ENCODE measurements at places on chromosomes 7 and 10. TPM values are rescaled to one million over a fixed set of nuclear protein-coding genes. Genes with fewer than 3 reads are reported as not detected.

IDI2 gene
- polyA plus RNA-seq = not detected

CTAGE4 gene
- 0.98 TPM for polyA plus RNA-seq

ACSL5 gene
- polyA plus RNA-seq = 1.0 TPM

CD36 gene
- 0.34 TPM for polyA plus RNA-seq

NRAP gene
- not detected for polyA plus RNA-seq

PAX4 gene
- not detected for polyA plus RNA-seq

BICC1 gene
- 32.1 TPM for polyA plus RNA-seq

GDF10 gene
- not detected for polyA plus RNA-seq

EGR2 gene
- 1.9 TPM for polyA plus RNA-seq

PLCE1 gene
- polyA plus RNA-seq = 3.7 TPM

DNA sequence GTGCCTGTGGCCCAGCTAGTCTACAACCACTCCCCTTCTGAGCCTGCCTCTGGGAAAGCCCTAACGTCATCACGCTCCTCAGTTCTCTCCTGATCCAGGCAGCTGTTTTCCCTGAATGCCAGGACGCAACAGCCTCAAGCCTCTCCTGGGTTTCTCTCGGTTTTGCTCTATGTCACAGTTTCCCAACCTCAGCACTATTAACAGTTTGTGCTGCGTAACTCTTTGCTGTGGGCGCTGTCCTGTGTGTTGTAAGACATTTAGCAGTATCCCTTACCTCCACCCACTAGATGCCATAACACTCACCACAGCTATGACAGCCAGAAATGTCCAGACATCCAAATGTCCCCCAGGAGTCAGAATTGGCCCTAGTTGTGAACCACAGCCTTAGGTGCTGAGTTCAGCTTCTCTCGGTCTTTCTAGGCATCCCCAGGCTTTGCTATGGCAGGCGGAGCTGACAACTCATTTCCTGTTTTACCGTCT, 226.3 kb upstream of the NPVF start:
- no peak for DNase-seq

DNA sequence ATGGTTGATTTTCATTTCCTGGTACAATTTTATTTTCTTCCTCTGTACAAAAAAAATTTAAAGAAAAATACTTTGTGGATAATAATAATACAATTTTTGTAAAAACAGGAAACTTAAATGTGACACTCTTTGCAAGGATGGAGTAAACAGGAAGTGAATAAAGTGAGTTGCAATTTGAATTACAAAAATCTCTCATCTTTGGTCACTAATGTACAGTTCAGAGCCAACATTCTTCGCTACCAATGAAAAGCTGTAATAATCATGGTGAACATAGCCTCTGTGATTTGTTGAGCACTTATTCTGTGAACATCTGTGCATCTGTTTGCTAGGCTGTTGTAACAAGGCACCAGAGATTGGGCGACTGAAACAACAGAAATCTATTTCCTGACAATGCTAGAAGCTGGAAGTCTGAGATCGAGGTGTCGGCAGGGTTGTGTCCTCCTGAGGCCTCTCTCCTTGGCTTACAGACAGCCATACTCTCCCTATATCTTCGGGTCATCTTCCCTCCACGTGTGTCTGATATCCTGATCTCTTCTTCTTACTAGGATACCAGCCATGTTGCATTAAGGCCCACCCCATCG, 295.3 kb upstream of the KLF6 start:
- DNase-seq = no peak

- DNase-seq = no peak
Observed at GRCh38 chr10:5645944-5646617, 20.3 kb downstream of the ASB13 start.

DNA sequence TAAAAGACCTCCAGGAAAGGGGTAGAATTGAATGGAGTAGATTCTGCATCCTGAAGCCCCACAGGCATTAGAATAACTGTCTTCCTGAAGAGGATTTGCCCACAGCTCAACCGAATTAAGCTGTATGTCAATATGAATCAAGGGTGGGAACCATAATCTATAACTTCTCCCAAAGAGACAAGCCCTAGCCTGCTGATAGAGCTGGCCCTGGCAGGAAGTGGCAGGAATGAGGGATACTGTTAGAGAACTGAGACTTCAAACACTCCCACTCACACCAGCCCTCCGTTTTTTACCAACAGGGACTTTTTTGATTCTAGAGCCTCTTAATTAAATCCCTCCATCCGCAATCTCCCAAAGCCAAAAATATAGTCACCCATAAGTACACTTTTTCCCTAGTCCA, 12.2 kb upstream of the DUSP5 start:
- DNase-seq = no peak

- no peak for DNase-seq
Observed at GRCh38 chr7:159119026-159119741, 25.5 kb downstream of the VIPR2 start.

- DNase-seq = no peak
Observed at GRCh38 chr10:615583-616152, 73.8 kb downstream of the DIP2C start.

GRCh38 chr7:96349572-96349971, 27.7 kb upstream of the SLC25A13 start:
- DNase-seq = no peak

DNA sequence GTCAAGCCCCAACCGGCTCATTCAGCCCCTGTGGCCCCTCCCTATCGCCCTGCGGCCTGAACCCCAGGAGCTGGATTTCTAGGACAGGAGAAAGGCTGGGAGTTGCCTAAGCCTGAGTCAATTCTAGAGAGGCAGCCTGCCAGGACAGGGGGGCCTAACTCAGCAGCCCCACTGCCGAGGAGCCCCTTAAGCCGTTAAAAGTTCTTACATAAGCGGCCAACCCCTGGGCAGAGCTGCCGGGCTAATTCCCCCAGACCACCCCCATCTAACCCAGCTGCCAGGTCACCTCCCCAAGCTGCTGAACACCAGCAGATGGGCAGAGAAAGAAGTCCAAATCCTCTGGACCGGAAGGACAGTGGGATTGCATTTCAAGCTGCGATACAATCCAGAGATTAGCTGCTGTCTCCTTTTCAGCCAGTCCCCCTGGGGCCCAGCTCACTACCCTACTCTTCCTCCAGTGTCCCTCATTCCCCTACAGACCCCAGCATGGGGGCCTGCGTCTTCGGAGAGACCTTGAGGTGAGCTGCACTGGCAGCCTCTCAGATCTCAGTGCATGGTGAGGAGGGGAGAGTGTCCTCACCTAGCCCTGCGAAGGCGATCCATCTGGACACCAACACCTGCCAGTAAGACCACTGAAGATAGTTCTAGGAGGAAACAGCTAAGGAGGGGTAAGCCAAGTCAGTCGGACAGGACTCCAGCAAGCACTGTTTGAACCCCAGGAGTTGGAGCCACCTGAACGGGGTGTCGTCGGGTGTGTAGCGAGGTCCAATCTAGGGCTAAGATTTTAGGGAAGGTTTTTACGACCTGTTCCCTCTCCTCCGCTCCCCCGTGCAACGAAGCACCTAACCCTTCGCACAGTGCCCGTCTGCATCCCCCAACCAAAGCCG, 830 bp downstream of the IMPDH1 start:
- DNase-seq = no peak

DNA sequence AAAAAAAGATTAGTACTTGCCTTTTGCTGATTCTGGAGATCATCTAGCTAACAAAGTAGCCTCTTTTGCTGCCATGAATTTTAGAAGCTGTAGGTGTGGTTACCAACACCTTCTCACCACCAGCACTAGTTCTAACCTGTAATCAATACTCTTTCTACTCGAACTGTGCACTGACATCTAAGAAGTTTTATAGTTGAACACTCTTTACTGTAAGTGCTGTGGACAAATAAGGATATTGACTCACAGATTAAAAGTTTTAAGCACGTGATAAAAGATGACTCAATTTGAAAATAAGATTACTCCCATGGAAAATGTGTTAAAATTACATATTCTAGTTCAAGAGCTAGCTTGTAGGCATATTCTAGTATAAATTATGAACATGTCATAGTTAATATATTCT, 89.9 kb downstream of the REEP3 start:
- no peak for DNase-seq

DNA sequence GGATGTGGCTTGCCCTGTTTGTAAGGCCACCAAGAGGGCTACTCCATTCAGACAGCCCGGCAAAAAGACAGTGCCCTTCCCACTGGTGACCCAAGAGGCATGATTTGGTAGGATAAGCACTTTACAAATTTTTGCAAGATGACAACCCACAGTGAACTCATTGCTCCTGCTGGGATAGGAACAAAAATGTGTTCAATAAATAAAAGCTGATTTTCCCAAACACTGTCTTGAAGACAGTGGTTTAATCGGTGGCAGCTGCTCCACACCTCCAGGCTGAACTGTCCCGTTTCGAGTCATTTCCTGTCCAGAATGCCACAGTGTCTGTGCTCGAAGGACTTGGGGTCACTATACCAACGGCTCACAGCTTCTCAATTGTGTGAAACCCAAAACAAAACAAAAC, 45.1 kb upstream of the NPTX2 start:
- no peak for DNase-seq

- peak; percentile 93 for DNase-seq
Observed at GRCh38 chr10:86411281-86411841, 44.8 kb upstream of the GRID1 start.

DNA sequence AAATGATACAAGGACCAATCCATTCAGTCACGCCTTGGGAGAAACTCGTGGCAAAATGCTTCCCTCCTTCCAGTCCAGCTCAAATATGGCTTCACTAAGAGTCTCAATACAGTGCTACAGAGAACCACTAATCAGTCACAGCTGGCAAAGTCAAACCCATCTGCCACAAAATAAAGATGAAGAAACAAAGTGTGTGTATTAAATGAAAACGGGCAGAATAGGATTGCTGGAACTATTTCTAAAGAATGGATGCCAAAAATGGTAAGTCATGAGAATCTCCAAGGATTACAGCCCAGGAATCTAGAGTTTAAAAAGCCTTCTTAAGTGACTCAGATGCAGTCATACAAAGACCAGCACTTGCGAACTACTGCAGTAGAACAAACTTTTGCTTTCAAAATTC, 61.9 kb downstream of the CACUL1 start:
- peak; percentile 92 for DNase-seq

DNA sequence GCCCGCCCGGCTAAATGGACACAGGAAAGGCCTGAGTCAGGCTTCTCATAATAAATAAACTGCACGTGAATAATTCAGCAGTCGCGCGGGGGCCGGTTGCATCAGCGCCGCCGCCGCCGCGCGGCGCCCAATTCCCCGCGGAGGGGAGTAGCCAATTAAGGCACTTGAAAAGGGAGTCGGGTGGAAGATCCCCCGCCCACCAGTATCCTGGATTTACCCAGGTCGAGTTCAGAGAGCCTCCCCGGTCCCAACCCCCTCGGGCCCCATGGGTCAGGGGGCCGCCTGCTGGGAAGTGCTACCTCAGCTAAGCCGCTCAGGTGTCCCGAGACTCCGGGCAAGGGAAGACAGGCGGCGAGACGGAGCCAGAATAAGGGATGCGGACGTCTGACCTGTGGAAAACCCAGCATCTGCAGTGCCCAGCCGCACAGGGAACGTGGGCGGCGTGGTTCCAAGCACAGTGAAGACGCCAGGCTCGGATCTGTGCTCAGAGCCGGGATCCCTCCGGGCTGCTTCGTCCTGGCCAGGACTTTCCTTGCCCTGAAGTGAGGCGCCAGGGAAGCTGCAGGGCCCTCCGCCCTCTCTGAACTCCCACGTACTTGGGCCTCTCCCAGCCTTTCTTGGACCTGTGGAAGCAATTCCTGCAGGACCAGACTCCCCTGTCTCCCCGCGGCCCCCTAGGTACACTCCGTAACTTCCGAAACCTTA, 7.3 kb upstream of the LBX1 start:
- DNase-seq = no peak

GRCh38 chr7:151232917-151233701, 826 bp downstream of the CHPF2 start:
- peak; percentile 18 for DNase-seq

DNA sequence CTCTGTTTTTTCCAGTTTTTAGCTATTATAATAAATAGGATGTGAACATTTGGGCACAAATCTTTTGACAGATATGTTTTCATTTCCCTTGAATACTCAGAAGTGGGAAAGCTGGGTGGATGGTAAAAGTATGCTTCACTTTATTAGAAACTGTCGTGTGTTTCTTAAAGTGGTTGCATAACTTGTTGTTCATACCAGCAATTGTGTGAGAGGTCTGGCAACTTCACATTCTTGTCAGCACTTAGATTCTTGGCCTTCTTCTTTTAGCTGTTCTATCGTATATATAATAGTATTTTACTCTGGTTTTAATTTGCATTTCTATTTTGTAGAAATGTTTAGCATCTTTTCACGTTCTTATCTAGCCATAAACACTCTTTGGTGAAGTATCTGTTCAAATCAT, 894.4 kb downstream of the KCNMA1 start:
- DNase-seq = no peak

GRCh38 chr7:74202841-74203556, 6.8 kb upstream of the LAT2 start:
- DNase-seq = no peak

- DNase-seq = no peak
Observed at GRCh38 chr7:149778327-149778637, 4.9 kb upstream of the ZNF467 start.

Measured in BJ (cell line).